ENCODE measurements at places on chromosomes 7 and 10.

- DNase-seq, result no peak
These were observed 41.0 kb downstream of the ATXN7L1 start for GRCh38 chr7:105835441-105835840.

DNA sequence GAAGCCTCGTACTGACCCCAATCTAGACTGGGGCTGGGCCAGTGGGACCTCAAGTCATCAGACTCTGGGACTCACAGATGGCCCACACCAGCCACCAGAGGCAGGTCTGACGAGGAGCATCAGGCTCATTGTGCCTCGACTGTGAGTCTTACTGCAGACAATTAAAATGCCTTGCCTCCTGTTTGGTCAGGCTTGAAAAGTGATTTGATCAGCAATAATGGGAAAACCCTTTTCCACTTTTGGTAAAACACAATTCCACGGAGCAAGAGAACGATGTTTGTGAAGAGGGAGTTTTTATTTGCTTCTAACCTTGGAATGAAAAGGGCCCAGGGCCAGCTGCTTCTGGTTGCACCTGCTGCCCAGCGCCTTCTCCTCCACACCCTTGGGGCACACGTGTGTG lies 43.9 kb downstream of the C10orf143 start:
- DNase-seq, result no peak

DNA sequence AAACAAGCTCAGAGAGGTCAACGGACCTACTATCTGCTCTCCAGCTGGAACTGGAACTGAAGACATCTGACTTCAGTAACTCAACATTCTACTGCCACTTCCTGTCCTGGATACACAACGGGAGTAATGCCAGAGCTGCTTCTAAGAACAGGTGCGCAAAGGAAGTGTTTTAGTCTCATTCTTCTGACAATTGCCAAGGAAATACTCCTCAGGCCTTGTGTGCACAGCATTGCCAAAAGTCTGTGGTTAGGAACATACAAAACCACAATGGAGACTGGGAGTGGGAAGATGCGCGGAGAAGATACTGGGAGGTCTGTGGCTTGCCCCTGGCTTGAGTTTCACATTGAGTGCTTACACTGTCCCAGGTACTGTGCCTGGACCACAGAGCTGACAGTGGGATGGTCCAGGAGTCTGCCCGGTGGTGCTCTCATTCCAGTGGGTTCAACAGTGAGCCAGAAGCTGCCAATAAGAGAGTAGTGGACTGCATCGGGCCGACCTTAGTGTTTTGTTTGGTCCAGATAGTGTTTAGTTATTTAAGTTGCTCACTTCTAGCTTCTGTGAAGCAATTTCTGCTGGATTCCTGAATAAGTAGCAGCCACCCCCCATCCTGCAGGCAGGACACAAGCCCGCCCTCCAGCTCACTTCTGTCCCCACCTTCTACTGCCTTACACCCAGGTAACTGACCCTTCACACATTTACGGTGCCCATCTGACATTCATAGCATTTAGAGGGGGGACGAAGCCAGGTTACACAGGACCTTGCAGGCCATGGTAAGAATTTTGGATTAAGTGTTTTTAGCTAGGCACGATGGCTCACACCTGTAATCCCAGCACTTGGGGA lies 10.3 kb downstream of the TBL2 start:
- DNase-seq, result no peak

DNA sequence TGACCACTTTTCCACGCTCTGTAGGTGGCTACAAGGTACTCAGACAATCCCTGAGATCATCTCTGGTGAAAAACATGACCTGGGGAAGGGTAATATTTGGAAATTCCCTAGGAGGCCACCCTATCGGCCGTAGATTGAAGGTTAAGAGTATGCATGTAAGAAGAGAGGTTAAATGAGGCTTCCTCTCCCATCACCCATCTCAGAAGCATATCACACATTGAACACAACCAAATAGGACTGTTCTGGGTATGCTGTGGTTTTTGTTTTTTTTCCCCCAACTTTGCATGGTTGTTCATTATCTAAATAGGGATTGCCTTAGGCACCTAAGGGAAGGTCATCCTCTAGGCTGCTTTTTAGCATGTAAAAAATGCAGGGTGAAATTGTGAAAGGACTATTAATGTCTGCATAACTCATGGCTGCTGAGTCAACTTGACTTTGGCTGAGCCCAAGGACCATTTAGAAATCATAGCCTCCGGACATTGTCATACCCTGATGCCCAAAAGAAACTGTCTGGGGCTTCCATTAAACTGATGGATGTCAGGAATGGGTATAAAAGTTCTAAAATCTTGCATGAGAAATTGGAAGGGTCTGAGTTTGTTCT lies 24.7 kb upstream of the ST8SIA6 start:
- no peak for DNase-seq

DNA sequence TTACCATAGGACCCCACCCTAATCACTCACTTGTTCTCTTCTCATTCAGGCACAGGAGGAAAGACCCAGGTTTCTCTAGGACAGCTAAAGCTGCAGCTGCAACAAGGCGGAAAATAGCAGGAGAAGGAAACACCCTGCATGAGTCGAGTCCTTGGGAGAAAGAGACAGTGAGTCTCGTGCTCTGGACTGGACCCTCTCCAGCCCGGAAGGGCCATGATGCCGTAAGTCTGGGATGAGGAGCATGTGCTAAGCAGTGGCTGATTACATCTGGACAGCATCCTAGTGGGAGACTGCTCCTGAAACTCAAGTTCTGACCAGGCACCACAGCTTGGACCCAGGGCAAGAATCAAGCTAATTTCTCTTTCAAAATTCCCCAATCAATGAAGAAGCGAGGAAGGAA lies 39.4 kb downstream of the FBXW4 start:
- DNase-seq, result peak; percentile 63

DNA sequence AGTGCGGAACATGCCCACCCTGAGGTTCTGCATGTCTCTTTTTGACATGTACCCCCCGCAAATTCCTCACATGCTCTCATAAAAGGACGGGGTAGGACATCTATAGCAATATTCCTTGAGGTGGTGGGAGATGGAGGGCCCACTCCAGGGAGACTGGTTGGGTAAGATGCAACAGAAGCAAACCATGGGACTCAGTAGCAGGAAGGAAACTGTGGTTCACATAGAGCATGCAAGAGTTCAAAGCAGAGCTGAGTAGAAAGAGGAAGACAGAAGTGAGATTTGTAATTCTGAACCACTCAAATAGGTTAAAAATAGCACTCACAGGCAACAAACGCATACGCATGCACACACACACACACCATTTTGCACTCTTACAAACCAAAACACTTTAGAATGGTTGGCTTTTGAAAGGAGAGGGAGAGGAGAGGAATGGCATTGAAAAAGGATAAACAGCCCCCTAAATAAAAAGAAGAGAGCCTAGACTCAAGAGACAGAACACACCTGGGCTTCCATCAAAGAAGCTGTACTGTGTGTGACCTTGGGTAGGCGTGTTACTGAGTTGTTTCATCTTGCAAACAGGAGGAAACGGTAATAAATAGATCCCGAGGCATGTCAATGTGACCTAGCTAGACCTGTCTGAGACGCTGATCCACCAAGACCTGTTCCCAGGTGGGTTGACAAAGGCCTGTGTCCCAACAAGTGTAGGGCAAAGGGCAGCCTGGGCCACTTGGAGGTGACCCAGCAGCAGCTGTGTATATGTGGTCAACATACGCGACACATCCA lies 77.6 kb upstream of the LRRC4 start:
- no peak for DNase-seq

DNA sequence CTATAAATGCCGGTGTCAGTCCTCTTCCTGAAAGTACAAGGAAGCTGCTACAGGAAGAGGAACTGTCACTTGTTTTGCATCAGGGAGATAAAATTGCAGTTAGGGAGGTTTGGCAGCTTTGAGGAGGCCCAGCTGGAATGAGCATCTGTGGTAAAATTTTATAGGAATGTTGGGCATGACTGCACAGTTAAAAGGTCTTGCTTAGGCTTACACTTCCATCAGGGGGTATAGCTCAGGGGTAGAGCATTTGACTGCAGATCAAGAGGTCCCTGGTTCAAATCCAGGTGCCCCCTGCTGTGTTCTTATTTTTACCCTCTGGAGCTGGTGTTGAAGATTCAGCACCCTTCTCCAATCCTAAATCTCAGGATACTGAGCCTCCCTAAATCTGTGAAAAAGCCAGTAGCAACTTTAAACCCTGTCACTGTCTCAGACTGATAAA lies 65.9 kb downstream of the ZNF467 start:
- DNase-seq, result peak; percentile 39

- no peak for DNase-seq
These were observed 144.9 kb downstream of the GRID1 start for GRCh38 chr10:86221442-86222335.

DNA sequence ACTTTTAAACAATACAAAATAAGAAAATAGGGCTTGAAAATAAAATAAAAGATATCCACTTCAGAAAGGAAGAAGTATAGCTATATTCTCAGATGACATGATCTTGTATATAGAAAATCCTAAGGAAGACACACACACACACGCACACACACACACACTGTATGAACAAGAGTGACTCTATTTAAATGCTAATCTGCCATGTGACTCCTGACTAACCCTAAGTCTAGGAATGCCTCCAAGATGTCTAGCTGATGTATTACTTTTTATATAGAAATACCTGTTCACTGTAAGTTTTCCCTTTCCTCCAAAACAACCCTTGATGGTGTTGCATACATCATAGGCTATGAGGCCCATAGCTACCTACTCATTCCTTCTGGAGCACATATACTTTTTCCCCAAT lies 173.1 kb upstream of the LRRTM3 start:
- peak; percentile 39 for DNase-seq

GRCh38 chr7:23471106-23471859 lies 992 bp upstream of the IGF2BP3 start:
- peak; percentile 35 for DNase-seq

- no peak for DNase-seq
These were observed 610 bp downstream of the AVPI1 start for GRCh38 chr10:97686301-97686961.

- DNase-seq, result peak; percentile 37
These were observed 8.0 kb downstream of the OPN1SW start for GRCh38 chr7:128767475-128768110.

DNA sequence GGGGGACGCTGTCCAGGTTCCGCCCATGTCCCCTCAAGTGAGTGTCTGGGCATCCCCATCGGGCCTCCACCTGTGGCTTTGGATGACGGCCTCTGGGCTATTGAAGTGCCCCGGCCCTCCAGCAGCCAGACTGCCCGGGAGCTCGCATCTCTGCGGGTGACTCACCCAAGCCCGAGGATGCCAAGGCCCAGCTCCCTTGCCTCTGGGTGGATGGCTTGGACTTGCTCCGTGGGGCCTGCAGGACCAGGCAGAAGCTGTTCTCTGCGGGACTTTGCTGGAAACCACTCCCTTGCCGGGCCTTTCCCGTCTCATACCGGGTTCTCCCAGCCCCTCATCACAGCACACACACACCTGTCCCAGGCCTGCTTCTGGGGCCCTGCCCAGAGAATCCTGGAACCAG lies 22.4 kb downstream of the DPYSL4 start:
- peak; percentile 17 for DNase-seq

DNA sequence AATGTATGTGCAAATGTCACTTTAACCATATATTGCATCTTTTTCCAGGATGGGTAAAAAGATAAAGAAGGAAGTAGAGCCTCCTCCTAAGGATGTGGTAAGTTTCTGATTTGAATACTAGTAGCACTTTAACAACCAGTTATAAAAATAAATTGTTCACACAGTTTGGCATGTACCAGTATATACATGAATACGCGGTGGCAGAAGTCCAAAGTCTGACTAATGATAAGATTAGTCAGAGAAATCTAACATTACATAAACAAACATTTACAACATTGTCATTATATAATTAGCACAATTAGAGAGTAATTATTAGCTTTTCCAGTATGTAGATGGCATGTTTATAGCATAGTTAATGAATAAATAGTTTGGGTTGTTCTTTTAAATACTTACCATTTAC lies 4.1 kb downstream of the ARMC3 start:
- DNase-seq, result peak; percentile 66

DNA sequence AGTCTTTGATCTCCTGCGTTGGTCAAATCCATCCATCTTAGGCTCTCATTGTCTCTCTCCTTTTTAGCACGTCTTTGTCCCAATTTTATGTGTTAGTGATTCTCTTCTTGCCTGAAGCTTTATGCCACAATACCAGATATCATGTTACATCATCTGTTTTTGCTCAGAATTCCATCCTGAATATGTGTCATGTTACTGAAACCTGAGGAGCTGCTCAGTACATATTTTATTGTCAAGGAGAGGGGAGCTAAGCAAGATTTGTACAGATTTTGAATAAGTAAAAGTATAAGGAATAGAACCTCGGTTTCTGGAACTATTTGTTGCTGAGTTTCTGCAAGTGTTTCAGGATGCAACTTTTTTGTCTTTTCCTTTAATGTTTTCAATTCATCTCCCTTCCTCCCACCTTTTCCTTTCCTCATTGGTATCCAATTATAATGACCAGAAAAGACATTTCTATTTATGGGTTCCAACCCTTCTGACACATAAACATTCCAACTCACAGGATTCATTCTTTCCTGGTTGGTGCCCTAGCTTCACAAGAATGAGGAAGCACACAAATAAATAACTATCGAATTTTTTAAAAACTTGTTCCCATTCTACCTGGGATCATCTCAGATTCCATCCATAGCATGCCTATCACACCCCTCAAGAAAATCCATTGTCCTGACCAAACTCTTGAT lies 291.8 kb downstream of the CRPPA start:
- peak; percentile 77 for DNase-seq

- no peak for DNase-seq
These were observed 148.6 kb downstream of the CYP26A1 start for GRCh38 chr10:93222211-93222754.

DNA sequence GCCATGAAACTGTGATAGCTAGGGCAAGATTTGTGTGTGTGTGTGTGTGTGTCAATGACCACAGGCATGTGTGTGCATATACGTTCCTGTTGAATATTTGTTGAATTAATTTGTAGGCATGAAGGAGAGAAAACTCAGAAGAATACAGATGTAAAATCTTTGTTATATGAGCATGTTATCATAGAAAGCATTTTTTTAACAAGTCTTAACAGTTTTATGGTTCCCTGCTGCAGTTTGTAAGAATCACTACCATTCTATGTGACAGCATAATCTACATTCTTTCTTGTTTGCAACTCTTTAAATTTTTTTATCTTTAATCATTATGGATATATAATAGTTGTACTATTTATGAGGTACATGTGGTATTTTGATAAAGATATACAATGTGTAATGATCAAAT lies 130.3 kb downstream of the CD36 start:
- DNase-seq, result no peak

GRCh38 chr10:119176166-119176565 lies 2.4 kb downstream of the PRDX3 start:
- no peak for DNase-seq

- no peak for DNase-seq
These were observed 12.4 kb downstream of the SMKR1 start for GRCh38 chr7:129514683-129515082.

DNA sequence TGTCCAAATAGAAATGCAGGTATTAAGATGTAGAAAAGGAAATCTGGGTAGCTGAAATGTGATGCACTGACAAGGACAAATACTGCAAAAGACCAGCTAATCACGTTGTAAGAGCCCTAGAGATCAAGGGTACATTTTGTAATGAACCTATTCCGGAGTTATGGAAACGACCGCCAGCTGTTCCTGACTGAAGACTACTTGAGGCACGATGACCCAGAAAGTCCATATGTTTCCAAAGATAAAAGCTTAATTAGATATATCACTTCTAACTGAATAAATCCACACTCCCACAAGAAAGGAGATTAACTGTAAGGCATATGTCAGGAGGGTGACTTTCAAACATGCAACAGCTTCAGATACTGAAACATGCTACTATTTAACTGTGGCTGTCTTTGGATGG lies 253.5 kb downstream of the NSUN6 start:
- no peak for DNase-seq
